Fibroblast of mammary gland (primary cell): ENCODE measurements at places on chromosomes 2 and 18.
A peak's percentile ranks its signal among the peaks of the same experiment; 100 is the strongest.

DNA sequence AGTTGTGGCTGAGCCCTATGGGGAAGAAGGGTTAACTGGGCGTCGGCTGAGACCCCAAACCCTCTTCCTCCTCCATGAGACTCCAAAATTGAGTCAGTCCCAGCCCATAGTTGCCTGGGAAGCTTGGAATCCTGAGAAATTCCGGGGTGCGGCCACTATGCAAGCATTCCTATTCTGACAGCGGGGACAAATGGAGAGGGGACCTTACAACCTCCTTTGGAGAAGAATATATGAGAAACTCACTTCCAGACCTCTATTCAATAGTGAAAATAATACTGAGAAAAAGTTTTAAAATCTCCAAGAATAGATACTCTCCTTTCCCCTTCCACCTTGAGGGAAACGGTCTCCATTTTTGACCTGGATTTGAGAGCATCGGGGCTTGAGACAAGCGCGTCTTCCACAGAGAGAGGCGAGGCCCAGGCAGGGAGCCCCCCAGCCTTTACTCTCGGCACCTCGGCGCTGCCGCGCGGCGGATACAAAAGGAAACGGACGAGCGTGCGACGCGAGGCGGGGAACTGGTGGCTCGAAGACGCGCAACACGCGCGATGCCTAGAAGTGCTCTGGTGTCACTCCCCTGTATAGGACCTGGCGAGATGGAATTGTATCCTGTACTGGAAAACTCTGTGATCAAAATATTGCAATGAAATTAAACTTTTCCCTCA, 11.1 kb downstream of the NR4A2 start:
- DNase-seq, result no peak

- no peak for DNase-seq
Observed at GRCh38 chr2:164134336-164134735, 398.5 kb upstream of the FIGN start.

- DNase-seq, result no peak
Observed at GRCh38 chr2:130767408-130767775, 12.1 kb downstream of the AMER3 start.

DNA sequence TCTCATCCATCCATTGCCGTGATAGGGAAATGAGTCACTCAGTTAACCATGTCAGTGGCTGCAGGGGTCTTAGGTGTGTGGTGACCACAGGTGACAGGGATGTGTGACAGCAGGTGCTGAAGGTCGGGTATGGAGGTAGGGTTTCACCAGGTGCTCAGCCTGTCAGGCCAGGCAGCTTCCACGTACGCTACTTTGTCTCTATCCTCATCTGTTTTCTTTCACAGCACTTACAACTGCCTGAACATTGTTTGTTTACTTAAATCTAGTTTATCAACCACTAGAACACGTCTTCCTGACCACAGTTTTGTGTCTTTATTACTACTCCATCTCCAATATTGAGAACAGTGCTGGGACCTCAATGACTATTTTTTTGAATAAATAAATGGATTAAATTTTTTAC, 11.4 kb upstream of the UXS1 start:
- DNase-seq, result no peak

DNA sequence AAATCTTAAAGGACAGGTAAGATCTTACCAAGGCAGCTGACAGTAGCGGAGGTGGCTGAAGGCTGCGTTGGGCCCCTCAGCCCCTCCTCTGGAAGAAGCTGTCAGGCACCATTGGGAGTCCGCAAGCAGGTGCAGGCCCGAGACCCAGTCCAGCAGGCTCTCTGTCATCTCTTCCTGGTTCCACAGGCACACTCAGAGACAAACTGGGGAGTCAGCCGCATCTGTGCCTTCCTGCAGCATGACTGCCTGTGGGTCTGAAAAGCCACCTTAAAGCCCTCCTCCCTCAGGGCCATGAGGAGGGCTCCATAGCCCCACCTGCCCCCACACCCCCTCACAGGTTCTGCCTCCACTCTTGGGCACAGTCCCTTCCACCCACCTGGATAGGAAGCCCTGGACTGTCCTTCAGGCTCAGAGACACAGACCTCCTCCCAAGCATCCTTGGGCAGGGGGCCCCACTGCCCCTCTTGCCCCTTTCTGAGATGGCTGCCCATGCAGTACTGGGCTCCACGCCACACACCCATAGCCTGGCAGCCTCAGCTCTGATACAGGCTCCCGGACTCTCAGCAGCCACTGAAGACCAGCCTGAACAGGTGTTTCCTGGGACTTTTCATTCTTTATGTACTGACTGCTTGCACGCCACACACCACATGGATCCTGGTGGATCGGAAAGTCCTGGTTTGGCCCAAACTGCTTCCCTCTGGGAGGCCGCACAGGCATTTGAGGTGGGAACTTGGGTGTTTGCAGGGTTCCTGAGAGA, 239.8 kb downstream of the SEPTIN10 start:
- DNase-seq, result no peak

GRCh38 chr2:147538821-147539220, 306.0 kb upstream of the ACVR2A start:
- no peak for DNase-seq

GRCh38 chr18:57621246-57621604, 411 bp downstream of the NARS1 start:
- no peak for DNase-seq

DNA sequence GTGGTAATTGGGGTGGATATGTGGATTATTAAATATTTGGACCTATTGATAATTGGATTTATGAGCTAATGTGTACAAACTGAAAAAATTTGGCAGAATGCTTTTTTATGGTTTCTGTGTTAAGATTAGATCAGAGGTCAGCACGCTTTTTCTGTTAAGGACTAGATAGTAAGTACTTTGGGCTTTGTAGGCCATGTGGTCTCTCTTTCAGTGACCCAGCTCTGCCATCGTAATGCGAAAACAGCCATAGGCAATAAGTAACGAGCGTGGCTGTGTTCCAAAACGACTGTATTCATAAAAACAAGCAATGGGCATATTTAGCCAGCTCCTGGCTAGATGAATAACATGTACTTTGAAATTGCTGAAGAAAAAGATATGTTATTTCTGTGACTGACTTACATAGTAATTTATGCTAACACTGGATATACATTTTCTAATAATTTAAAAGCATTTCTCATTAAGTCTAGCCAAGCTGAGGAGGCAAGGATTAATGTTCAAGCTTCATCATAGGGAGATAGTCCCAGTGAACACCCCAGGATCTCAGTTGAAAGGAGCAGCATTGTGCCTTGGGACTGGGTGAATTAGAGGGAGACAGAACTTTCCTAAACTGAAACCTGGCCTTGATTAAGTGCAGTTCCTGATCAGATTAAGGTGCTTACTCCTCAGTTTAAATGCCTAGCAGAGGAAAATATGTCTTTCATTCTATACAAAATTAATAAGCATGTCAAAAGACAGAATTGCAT, 20.0 kb downstream of the CCDC138 start:
- no peak for DNase-seq

DNA sequence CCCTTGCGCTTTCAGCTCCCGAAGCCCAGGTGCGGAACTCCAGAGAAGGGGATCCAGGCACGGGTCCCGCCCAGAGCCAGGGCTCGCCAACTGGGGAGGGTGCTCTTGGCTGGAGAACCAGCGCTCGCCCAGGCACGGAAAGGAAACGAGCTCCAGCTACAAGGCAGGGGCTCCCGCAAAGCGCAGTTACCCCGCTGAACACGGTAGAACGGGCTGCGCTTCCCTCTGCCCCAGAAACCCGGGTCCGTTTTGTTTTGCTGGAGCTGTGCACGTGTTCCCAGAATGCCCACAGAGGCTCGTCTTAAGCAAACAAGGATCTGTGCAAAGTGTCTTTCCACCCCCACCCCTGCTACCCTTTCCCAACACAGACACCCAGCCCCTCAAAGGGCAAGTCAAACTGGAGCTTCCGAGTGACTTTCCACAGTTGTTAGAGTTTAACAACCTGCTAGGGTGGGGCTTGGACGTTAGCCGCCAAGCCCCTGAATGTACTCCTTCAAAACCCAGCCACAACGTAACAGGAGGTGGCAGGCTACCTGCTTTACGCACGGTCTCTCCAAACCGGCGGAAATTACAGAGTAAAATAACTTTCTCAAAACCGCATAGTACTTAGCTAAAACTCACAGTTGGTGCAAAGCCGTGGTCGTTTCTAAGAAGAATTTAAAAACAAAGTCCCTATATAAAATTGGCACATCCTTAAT, 775 bp downstream of the RNF125 start:
- DNase-seq, result peak; percentile 35

DNA sequence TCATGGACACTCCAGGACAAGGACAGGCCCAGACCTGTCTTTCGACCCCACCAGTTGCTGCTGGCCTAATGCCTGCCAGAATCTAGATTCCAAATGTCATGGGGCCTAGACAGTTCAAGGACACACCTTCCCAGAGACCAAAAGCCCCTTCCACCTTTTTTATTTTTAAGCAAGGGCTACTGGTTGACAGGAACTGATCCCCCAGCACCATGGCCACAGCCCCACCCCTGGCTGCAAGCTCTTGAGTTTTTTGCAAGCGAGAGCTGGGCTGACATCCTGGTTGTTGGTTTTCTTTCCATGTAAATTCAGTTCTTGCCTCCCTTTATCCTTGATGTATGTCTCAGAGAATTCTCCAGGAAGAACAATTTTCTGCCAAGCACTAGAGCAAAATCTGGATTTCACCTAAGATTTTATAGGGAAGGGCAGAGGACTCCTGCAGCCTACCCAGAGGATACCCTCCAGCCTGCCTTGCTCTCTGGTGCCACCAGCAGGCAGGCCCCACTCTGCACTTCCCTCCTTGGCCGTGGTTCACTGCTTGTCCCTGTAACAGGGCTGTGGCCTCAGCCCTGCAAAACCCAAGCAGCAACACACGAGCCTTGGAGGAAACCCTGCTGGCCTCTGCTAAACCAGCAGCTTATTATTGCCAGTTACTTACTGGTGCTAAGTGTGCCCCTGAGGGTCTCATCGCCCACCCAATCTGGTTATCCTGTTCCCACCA, 97.7 kb downstream of the TWIST2 start:
- DNase-seq, result peak; percentile 68

DNA sequence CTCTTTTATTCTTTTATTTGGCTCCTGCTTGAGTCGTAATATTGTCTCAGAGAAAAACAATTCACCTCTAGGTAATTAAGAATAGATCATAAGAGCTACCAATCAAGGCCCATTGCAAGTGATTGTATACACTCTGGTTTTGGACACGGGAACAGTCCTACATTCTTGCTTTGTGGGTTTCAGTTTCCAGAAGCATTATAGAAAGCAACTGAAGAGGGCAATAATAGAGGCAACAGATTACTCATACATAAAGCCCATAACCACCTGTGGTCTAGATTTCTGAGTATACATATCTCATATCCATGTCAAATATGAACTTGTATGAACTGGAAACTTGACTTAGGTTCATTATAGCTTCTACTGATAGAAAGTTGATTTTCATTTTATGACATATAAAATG, 65.4 kb downstream of the DIS3L2 start:
- DNase-seq, result no peak

GRCh38 chr18:55268151-55268601, 308.9 kb upstream of the CCDC68 start:
- no peak for DNase-seq

- no peak for DNase-seq
Observed at GRCh38 chr18:43720041-43720440, 442.8 kb upstream of the SYT4 start.
